ENCODE measurements at places on chromosomes 5 and 9.

DNA sequence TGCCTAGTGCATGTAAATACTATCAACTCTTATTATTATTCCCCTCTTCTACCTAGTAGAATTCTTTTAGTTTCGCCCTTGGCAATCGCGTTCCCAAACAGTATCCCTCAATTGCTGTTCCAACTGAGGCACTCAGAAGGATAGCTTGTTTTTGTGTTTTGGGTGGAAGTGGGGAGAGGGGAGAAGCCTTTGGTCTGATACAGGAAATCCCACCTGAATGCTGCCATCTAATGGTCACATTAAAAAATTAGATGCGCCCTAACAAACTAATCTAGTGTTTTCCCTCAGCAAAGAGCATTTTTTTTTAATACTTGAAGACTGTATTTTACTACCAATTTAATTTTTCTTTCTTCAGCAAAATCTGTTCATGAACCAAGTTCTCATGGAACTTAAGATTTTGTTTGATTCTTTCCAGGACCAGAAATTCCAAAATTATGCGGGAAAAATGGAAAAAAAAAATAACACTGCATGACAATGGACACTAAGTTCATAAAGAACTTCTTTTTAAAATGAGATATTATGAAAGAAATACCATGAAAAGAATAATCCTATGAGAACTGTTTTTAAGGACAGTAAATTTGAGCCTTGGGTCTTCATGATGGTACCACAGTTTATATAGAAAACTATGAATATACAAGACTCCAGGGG lies 22.2 kb upstream of the GLDC start:
- DNase-seq: peak; percentile 47

- DNase-seq: no peak
Measured at GRCh38 chr5:16626696-16627264, 10.0 kb upstream of the RETREG1 start.

DNA sequence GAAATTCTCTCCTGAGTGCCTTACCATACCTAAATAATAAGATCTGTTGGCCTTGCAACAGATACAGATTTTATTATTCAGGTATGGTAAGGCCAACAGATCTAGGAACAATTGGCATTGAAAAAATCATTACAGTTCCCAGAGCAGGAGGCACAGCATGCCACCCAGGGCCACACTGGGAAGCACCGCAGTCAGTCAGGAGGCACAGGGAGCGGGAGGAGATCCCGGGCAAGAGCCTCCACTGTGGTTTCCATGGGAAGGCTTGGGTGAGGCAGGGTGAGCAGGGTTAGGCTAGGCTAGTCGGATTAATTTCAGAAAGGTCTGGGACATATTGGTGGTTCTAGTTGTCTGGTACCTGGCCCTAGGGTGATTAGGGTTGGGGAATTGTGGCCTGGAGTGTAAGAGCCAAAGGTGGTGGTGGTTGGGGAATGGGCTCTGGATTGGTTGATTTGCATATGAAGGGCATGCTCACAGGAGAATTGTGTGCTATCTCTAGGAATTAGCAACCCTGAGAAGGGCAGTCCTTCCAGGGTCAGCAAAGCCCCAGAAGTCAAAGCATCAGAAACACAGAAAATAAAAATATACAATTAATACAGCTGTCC lies 111.4 kb downstream of the PDE8B start:
- no peak for DNase-seq

GRCh38 chr5:154196955-154197652 lies 6.6 kb downstream of the GALNT10 start:
- peak; percentile 27 for DNase-seq

DNA sequence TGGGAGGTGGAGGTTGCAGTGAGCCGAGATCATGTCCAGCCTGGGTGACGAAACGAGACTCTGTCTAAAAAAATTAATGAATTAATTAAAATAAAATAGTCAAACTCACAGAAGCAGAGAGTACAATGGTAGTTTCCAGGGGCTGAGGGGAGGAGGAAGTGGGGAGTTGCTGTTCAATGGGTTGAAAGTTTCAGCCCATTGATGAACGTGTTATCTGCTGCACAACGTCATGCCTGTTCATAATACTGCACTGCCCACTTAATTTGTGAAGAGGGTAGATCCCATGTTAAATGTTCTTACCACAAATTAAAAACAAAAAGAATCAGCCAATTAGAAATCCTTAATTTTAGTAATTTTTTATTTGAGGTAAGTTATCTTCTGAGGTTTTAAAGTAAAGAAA lies 16.4 kb upstream of the RUFY1 start:
- DNase-seq: no peak

DNA sequence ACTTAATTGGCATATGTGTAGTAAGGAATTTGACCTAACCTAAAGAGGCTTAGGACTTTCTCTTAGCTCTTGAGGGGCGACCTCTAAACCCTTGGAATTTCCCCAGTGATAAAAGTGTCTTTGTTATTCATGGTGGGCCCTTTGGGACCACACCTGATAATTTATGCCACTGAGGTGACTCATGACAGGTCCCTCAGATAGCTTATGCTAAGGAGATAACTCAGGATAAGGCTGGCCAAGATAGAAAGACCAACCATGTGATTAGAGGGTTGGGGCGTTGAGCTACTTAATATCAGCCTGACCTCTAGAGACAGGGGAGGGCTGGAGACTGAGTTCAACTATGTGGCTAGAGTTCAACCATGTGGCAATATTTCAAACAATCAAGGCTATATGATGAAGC lies 218.1 kb downstream of the AP3B1 start:
- no peak for DNase-seq

- DNase-seq: no peak
Measured at GRCh38 chr5:111194925-111195324, 29.3 kb upstream of the CAMK4 start.

DNA sequence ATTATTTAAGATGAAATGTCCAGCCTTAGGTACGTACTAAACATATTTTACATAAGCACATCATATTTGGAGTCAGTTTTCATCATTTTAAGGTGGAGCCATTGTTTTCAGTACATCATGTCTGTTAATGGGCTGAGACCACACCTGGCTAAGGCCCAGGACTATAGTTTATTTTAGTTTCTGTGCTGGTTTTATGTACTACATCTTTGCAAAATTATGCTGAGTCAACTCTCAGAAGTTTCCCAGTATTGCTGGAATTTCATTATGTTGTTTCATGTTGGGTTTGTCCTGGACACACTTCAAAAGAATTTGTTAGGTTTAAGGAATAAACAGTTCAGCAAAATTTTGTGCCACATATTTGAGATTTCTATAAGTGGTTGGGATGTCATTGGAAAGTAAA lies 171.2 kb downstream of the CCDC171 start:
- DNase-seq: peak; percentile 4

GRCh38 chr5:134436523-134437339 lies 25.1 kb upstream of the CDKN2AIPNL start:
- peak; percentile 57 for DNase-seq

GRCh38 chr9:93575796-93576257 lies 557 bp upstream of the PHF2 start:
- DNase-seq: peak; percentile 60
